ENCODE measurements at places on chromosomes 6 and 20. TPM values are rescaled to one million over a fixed set of nuclear protein-coding genes. Genes with fewer than 3 reads are reported as not detected.

DNA sequence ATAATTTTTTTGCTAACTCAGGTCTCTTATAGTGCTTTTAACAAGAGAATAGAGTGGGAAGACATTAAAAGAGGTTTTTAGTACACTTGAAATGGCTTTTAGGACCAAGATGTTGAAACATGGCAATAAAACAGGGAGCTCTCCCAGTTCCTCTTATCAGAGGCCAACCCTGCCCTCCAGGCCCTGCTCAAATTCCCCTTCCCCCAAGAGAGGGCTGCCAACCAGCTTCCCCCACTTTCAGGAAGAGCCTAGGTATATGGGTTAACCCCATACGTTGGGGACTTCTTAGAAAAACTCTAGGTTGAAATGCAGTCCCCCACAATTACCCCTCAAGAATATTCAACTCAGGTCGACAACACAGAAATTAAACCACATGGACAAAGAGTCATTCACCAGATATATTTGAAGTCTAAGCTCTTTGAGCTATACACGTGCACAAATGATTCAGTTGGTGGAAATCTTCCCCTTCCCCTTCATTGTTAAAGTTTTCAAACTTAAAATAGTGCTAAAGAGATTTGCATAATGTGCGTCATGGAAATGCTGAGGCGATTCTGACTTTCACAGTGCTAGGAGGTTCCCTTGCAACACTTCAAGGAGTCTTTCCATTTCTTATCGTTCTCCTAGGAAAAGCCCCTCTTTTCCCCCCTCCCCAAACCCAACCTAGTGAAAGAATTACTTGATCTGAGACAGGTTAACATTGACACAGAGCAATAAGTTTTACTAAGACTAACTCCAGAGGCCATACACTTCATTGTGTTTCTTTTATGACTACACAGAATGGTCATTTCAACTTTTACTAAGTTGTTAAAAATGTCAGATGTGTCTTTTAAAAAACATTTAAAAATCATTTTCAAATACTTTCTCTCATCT, 49.8 kb upstream of the ENPP5 start:
- no peak for DNase-seq

GRCh38 chr20:16803965-16804792, 56.0 kb downstream of the OTOR start:
- peak; percentile 48 for DNase-seq

- no peak for DNase-seq
Observed at GRCh38 chr6:14944593-14944992, 301.3 kb upstream of the JARID2 start.

DNA sequence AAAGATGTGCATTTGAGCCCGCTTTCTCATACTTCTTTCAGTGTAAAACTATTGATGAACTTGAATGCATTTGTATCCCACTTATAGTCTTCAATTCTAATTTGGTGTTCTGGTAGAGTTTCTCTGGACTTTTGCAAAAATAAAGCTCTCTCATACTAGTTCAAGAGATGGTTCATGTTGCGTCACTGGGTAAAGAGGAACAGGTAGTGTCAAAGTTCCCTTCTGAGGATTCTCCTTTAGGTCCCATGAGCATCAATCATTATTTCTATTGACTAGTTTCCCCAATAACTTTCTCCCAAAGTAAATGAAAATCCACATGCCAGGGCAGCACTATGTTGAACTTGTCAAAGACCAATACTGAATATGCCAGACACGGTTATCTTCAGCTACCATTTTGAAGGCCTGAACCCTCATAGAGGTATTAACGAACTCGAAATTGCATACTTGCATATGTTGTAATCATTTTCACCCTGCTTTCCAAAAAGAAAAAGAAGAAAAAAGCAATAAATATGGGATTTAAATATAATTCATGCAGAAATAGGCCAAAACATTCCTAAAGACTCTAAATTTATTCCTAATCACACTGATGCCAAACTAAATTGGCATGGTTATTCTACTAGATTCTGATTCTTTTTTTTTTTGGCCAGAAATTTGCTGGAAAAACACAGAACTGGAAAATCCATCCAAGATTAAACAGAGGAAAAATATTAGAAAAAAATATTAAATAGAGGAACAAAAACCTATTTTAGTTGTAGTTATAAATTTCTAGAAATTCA, 84.5 kb downstream of the SGK1 start:
- no peak for DNase-seq

- no peak for DNase-seq
Observed at GRCh38 chr6:100962466-100962865, 81.3 kb upstream of the ASCC3 start.

DNA sequence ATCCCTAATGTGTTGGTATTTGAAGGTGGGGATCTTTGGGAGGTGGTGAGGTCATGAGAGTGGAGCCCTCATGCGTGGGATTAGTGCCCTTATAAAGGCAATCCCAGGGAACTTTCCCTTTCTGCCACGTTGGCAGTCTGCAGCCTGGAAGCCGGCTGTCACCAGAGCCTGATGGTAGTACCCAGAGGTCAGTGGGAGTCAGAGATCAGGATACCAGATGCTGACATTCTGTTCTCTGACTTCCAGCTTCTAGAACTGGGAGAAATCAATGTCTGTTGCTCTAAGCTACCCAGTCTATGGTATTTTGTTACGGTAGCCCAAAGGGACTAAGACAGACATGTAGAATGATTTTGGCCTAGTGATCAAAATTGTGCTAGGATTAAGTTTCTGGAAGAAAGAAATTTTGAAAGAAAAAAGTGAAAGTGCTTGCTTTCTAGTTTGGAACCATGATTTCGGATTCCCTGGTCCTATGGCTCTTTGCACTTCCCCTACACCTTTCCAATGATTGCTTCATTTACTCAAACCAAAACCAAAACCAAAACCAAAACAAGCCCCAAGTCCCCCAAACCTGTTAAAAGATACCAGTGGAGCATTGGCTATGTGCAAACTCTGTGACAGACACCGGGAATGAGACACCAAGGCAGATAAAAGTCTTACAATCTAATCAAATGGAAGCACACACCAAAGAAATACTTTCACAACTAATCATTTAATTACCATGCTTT, 173.7 kb upstream of the ZNF217 start:
- DNase-seq: no peak

The NRSN1 gene
- total RNA-seq: not detected

GRCh38 chr6:155075930-155076695, 81.0 kb downstream of the TIAM2 start:
- DNase-seq: no peak

The CCN5 gene
- not detected for total RNA-seq

The VSX1 gene
- not detected for total RNA-seq

DNA sequence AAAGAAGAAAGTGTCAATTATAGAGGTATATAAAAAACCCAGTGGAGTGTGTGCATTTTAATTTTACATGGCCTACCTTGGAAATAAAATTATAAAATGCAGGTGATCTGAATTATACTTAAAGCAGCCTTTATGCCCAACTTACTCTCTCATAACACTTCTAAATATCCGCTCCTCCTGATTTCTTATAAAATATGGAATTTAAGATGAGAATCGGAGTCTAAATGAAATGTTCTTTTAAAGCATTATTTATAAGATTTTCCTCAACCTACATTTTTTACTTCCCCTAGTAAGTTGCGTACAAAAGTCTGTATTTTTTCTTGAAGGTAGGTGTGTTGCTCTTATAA, 3.5 kb downstream of the CITED2 start:
- DNase-seq: peak; percentile 41

GRCh38 chr20:3161316-3162079, 1.8 kb upstream of the FASTKD5 start:
- DNase-seq: no peak

DNA sequence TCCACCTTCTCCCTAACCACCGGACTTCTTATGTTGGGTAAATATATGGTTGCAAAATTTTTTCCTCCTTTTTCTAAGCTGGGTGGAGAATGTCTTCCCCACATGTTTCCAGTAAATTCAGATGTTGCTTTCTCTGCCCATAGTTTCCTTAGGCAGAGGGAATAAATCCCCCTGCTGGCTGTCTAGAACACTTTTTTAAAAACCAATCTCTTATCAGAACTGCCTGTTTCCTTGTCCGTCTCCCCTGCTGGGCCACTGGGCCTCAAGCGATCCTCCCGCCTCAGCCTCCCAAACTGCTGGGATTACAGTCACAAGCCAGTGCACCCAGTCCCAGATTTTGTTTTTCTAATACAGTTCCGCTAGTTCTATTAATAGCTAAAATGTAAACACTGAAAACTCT, 9.9 kb upstream of the WFDC2 start:
- peak; percentile 3 for DNase-seq

The ECT2L gene
- not detected for total RNA-seq

- no peak for DNase-seq
Observed at GRCh38 chr6:29537714-29538403, 21.7 kb downstream of the UBD start.

The GRM4 gene
- total RNA-seq: not detected

DNA sequence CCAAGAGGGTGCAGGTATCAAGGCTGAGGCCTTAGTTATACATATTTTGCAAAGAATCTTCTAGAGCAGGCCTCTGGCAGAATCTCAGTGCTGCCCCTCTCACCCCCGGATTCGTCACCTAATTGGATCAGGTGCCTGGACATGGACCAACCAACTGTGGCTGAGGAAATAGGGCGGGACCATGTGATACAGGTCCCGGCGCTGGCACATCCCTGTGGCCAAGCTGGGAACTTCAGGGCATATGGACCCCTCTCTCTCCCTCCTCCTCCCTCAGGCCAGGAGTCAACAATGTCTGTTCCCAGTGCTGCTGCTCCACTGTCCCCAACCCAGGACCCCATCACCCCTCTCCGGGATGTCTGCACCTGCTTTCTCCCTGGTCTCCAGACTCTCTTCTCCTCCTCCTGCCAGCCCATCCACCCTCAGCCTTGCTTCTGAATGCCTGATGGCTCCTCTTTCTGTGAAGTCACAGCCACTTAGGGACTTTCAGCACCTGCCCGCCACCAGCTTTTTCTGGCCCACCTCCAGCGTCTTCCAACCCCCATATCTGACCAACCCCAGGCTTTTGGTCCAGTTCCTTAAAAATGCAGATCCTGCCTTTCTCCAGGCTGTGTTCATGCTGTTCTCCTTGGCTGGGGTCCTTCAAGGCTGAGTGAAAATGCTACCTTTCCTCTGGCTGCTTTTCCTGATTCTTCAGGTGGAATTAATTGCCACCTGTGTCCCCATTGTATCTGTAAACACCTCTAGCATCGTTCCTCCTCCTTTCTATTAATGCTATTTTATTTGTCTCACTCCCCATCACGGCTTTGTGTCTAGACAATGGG, 19.0 kb upstream of the MLN start:
- no peak for DNase-seq

GRCh38 chr6:30169658-30170614, 6.6 kb downstream of the TRIM15 start:
- DNase-seq: peak; percentile 49

GRCh38 chr6:14856177-14856576, 389.7 kb upstream of the JARID2 start:
- no peak for DNase-seq

The ANKRD66 gene
- total RNA-seq: not detected

The DPM1 gene
- 127 TPM for total RNA-seq

The TTK gene
- total RNA-seq: 21.5 TPM

The HMGN4 gene
- total RNA-seq: 50.2 TPM

DNA sequence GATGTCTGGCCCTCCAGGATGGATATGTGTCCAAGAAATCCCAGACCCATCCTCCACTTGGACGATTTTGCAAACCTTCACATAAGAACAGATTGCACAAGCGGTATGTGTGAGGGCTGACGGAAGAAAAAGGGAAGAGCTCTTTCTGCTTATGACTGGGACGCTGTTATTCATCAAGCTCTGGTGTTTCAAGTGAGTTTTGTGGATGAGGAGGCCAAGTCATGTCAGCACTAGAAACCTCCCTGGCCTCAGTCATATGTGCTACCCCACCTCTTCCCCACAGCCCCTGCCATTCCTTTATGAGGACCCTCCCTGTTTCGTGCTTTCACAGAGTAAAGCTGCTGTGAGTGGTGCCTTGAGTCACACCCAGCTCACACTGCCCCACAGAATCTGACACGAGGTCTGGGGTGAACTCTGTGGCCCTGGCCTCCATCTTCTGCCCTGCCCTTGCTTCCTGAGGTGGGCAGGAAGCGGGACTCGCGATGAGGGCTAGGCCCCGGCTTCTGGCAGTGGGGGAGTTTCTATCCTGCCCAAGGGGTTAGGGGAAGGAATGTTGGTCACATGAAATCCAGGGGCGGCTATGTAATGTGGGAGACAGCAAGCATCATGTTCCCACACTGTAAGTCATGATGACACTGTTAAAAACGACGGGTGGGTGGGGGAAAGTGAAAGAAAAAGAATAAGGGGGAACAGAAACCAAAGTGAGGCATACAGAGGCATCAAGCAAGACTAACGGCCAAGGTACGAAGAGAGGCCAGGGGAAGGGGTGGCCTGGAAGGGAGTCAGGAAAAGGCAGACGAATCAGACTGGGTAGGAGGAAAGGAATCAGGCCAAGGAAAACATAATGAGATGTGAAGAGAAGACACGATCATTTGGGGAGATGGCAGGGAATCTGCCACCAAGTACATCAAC, 78.1 kb downstream of the PRDM1 start:
- peak; percentile 79 for DNase-seq

DNA sequence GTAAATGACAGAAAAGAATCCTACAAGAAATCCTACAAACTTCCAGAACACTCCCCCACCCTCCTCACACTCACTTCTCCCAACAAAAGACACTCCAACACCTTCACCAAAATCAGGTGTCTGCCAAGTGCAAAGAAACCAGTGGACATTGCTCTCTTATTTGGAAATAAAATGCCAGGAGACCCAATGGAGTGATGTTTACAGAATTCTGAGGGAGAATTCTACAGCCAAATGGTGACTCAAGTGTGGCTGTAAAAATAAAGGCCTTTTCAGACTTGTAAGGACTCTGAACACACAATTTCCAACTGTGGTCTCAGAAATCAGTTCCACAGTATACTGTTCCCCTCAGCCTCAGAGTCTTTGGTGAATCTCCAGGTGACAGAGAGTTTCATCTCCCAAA, 109.6 kb upstream of the CARMIL1 start:
- peak; percentile 60 for DNase-seq

- DNase-seq: no peak
Observed at GRCh38 chr6:34566830-34567546, 10.9 kb upstream of the SPDEF start.

- no peak for DNase-seq
Observed at GRCh38 chr20:7214081-7214740, 446.7 kb downstream of the BMP2 start.

The TNFRSF6B gene
- total RNA-seq: 1.1 TPM

DNA sequence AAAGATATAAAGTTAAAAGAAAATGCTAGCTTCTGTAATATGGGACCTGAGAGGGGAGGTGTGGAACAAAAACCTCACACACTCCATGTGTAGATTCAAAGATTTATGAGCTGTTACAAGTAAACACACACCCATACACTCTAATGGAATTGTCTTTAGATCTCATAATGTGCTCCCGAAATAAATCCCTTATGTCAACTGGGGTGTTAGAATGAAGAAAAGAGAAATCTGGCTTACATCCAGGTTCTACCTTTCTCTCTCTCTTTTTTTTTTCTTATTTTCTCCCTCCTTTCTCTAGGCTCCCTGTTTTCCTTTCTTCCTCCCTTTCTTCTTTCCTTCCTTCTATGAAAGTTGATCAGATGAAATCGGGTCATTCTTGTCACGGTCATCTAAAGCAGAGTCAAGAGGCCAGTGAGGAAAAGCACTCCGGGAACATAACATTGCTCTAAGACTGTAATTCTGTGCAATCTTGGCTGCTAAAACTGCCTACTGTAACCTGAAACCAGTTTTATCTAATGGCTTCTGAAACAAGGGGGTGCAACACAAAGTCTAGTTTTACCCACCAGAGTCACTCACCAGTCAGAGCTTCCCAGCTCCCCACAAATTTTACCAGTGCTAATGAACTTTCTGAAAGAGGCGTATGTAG, 68.3 kb upstream of the BTBD3 start:
- DNase-seq: peak; percentile 50

Measured in IMR-90 (cell line).